ENCODE measurements at places on chromosomes 7 and 10.

DNA sequence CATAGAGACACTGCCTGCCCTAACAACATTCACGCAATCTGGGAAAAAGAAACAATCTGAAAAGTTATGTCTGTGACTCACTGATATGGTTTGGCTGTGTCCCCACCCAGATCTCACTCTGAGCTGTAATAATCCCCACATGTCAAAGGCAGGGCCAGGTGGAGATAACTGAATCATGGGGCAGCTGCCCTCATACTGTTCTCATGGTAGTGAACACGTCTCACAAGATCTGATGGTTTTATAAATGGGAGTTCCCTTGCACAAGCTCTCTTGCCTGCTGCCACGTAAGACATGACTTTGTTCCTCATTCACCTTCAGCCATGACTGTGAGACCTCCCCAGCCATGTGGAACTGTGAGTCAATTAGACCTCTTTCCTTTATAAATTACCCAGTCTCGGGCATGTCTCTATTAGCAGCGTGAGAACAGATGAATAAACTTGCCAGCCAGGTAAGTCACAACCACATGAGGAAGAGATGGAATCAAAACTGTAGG is 341.5 kb upstream of the AOAH start:
- DNase-seq, result no peak

- DNase-seq, result no peak
Measured at GRCh38 chr10:59585046-59585700, 124.5 kb downstream of the SLC16A9 start.

- DNase-seq, result no peak
Measured at GRCh38 chr10:105844676-105845570, 1203.8 kb downstream of the SORCS3 start.

GRCh38 chr7:157963526-157963925 is 624.1 kb downstream of the PTPRN2 start:
- no peak for DNase-seq

GRCh38 chr10:31384589-31384949 is 65.6 kb downstream of the ZEB1 start:
- DNase-seq, result no peak

GRCh38 chr10:48437546-48437945 is 131.1 kb downstream of the MAPK8 start:
- no peak for DNase-seq

- no peak for DNase-seq
Measured at GRCh38 chr7:79320741-79321473, 132.6 kb downstream of the MAGI2 start.

- no peak for DNase-seq
Measured at GRCh38 chr10:19819419-19820033, 3.3 kb downstream of the PLXDC2 start.

DNA sequence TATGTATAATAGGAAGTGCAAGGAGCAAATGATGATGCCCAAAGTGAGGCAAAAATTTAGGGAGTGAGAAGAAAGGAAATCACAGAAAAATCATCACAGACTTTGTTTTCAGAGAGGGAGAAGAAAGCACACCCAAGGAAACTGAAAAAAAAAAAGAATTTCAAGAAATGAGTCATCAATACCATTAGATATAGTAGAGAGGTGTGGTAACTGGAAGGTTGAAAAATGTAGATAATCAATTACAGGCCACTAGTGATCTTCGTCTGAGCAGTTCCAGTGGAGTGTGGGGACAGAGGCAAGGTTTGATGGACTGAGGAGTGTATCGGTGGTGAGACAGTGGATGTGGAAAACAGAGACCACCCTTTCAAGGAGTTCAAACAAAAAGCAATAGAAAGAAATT is 31.7 kb downstream of the ASB4 start:
- DNase-seq, result no peak

- DNase-seq, result no peak
Measured at GRCh38 chr7:30232391-30232790, 52.0 kb upstream of the ZNRF2 start.
